ENCODE measurements at places on chromosomes 16 and 17. TPM values are rescaled to one million over a fixed set of nuclear protein-coding genes. Genes with fewer than 3 reads are reported as not detected.

DNA sequence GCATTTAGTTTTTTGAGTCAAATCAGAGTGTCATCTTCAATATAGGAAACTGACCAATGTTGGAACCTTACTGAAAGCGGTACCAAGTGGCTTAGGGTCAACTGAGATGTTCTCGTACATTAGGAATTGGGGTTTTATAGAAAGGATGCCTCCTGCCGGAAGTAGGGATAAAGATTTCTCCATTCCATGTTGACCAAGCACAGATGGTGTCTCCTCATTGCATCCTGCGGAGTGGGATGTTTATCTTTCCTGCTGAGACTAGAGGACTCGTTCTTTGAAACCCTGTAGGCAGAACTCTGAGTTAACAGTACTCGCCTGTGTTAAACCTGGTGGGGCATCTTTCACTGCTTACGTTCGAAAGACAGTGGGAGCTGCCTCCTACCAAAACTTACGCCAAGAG is 1.4 kb downstream of the SHISA6 start:
- no peak for DNase-seq

DNA sequence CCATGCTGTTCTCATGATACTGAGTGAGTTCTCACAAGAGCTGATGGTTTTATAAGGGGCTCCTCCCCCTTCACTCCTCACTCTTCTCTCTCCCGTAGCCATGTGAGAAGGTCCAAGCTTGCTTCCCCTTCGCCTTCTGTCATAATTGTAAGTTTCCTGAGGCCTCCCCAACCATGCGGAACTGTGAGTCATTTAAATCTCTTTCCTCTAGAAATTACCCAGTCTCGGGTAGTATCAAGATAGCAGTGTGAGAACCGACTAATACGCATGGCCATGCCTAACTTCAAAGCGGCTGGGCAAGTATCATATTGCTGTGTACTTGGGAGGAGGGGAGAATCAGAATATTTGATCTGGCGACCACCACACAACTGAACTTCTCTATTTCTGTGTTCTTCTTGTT is 88.3 kb downstream of the PRKCB start:
- DNase-seq: no peak

Gene KRTAP17-1
- total RNA-seq: not detected

DNA sequence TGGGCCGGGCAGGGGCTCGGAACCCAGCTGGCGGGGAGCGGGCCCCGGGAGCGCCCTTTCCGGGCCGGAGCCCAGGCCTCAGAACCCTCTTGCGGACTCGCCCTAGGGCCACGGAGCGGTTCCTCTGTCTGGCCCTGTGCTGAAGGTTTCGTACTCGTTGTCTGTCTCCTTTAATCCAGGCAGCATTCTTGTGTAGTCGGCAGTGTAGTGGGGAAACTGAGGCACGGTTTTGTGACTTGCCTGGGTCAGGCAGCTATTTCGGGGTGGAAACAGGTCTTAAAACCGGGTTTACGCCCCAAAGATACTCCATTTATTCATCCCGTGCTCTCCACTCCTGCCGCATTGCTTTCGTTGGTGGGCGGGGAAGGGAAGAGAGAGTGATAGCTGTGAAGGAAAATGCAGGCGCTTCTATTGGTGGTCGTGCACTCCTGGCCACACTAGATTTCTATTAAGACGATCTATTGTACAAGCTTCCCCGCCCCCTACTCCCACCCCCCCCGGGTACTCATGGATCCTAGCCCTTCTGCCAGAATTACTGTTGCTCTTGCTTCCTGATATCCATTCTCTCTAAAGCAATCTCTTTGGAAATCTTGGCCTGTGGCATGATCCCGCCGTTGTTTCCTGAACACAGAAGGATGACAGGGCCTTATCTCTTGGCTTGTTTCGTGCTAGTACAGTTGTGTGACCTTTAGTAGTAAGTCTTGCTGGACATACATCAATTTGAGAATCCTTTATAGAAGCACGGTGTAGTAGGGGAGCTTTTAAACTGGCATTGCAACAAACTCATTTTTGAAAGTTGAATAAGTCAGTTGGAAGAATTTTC is 751 bp downstream of the DCAF7 start:
- peak; percentile 8 for DNase-seq

DNA sequence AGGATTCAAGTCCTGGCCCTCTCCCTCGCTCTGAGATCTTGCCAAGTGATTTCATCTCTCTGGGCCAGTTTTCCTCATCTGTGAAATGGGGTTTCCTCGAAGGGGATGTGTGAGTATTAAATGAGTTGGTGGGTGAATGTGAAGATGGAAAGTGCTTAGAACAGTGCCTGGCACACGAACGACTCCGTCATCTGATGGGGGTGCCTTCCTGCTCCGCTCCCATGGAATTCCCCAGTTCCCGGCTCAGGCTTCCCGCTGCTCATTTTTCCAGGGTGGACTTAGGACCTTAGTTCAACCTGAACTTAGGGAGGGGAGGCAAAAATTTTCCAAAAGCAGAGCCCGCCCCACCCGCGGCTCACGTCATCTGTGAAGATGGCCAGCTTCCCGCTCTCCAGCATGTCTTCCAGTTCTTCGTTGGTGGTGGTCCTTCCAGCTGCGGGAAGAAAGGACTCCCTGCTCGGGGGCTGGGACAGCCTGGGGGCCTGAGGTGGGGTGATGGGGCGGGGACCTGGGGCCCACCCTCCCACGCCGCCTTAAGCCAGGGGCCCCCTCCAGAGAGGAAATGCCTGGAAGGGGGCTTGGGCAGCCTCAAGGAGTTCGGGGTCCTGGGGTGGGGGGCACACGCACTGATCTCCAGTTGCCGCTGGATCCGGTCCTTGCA is 11.4 kb downstream of the HSD3B7 start:
- no peak for DNase-seq

- DNase-seq: no peak
Observed at GRCh38 chr16:19001788-19002187, 18.1 kb downstream of the TMC7 start.

DNA sequence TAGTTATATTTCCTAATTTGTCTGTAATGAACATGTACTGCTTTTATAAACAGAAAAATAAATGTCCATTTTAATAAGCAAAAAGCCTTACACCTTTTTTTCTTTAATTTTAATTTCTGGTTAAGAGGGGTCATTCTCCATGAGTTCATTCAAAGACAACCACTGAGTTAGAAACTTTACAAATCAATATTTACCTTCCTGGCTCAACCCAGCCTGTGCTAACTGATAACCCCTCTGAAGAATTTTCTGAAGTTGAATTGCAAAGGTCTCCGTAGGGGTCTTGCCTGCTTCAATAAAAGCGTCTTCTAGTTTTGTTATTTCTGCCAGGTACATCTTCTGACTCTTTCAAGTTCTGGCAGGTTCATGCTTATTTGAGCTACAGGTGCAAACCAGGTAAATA is 440.4 kb upstream of the SALL1 start:
- no peak for DNase-seq

Gene MAP2K6
- 19.6 TPM for total RNA-seq

DNA sequence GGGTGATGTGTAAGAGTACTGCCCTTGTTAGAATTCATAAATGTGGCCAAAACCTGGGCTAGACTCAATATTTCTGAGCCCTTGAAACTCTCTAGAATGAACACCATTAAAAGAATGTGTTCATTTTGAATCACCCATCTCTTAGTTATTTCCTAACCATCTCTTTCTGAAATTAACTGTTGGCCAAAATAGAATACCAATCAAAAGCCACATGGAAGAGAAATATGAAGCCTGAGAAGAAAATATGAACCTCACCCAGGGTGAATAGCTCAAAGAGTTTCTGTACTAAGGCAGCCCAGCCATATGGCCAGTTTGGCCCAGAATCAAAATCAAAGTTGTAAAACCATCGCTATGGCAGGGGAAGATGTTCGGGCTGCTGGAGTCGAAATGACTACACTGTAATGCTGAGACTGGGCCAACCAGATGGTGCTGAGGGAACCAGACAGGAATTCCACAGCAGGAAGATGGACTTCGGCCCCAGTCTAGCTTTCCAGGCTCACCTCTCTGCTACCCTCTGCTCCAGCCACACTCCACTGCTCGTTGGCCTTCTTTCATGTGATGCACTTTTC is 154.3 kb upstream of the ZFHX3 start:
- no peak for DNase-seq

Gene MRC2
- 0.28 TPM for total RNA-seq

Gene C17orf113
- total RNA-seq: 1.0 TPM

Gene CCL7
- total RNA-seq: not detected

DNA sequence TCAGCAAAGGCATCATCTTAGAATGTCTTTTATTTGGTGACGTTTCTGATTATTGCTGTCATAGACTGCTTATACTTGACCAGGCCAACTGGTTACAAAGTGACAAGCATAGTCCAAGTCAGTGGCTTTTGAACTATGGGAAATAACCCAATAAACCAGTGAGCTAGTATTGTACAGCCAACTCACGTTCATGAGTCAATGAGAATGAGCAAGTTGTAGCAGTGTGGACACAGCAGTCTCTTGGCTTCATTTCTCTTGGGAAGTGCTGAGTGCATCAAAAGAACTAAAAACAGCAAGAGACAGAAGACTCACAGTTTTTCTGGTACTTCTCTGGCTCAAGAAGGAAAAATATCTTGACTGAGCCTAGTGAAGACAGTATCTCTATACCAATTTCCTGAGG is 36.9 kb upstream of the CRISPLD2 start:
- DNase-seq: no peak

Gene CMTM2
- not detected for total RNA-seq

Measured in naive thymus-derived CD4-positive, alpha-beta T cell (primary cell).